CD4-positive, alpha-beta T cell (primary cell): ENCODE measurements at places on chromosomes 12 and 14.
A peak's percentile ranks its signal among the peaks of the same experiment; 100 is the strongest.

DNA sequence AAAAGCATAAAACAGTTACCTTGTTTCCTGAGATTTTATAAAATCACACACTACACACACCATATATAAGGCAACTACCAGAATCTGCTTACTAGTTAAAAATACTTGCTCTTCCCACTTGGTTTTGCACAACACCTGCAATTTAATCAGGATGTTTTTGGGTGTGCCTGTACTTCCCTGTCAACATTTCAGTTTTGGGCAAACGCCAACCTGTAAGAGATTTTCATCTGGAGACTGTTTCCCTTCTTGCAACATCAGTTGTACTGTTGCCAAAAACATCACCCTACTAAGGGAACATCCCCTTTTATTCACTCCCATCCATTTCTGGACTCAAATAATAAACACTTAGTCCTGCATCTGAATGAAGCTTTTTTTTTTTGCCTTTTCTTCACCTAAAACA lies 172.3 kb downstream of the DUSP6 start:
- no peak for DNase-seq

GRCh38 chr14:73851000-73851399 lies 631 bp upstream of the PTGR2 start:
- DNase-seq = no peak

DNA sequence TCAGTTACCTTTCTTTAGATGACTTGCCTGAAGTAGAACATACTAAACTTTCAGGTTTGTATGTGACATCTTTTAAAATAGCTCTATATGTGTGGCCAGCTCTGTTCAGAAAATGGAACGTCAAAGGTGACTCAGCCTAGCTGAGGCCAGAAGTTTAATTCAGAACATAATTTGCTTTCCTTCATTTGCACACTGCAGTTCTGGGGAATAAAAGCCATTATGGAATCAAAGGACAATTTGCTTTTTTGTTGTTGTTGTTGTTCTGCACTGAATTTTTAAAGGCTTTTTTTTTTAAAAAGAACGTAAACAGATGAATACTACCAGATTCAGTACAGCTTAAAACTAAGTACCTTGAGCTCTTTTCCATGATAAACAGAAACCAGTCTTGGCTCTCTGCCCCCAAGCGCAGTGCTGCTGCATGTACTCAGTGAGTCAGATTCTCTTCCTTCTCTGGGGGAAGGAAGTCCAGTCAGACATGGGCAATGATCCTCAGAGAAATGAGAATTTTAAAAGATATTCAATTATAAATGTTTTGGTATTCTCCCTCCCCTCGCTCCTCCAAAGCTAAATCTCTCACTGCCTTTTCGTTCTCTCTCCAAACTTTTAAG lies 644.2 kb downstream of the NOVA1 start:
- DNase-seq = no peak

DNA sequence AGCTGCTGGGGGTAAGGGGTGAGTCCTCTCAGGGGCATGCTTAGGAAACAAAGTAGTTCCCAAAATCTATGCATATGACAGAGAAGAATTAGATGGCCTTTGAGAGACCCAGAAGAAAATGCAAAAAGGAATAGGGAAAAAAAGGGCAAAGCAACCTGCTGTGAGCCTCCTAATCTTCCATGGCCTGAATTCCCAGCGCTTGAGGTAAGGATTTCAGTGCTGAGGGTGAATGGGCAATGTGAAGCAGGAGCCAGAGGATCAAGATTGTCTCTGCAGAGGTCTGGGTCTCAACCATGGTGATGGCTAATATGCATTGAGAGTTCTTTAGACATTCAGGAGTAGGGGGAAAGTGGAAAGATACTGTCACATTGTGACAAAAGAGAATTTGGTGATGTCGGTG lies 31.5 kb downstream of the GPR65 start:
- no peak for DNase-seq

GRCh38 chr14:89013698-89014568 lies 189.5 kb downstream of the TTC8 start:
- DNase-seq = no peak

DNA sequence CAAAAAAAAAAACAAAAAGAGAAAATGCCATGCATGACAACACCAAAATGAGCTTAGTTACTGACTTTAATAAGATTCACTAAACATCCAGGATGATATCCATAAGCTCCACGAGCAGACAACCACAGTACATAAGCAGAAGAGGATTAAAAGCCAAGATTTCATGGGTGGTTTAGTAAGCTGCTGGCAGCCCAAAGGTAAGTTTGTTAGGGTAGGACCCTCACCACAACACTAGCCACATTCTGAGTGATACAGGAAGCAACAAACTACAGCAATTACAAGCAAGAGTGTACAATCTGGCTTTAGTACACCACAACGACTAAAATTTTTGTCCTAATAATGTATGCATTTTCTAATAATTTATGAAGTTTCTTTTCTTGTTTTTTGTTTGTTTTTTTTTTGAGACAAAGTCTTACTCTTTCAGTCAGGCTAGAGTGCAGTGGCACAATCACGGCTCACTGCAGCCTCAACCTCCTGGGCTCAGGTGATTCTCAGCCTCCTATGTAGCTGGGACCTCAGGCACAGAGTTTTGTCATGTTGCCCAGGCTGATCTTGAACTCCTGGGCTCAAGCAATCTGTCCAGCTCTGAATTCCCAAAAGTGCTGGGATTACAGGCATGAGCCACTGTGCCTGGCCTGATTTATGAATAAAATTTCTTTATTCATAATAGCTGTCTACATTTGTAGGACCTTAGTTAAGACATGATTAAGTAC lies 221.4 kb downstream of the MED13L start:
- no peak for DNase-seq

GRCh38 chr14:31578792-31579501 lies 17.7 kb downstream of the NUBPL start:
- no peak for DNase-seq

DNA sequence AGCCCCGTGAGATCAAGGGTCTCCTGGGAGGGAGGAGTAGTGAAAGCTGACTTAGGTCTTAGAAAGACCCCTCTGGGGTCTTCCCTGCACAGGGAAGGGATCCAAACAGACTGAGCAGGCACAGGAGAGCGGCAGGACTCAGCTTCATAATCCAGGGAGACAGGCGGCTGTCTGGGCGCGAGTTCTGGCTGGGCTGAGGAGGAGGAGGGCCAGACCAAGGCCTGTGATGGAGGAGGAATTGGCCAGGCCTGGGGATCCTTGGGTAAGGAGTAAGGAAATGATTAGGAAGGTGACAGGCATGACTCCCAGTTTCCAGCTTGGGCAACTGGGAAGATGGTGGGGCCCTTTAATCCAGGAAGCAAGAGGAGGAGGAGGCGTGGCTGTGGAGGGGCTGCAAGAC lies 93.1 kb downstream of the DICER1 start:
- DNase-seq = no peak

DNA sequence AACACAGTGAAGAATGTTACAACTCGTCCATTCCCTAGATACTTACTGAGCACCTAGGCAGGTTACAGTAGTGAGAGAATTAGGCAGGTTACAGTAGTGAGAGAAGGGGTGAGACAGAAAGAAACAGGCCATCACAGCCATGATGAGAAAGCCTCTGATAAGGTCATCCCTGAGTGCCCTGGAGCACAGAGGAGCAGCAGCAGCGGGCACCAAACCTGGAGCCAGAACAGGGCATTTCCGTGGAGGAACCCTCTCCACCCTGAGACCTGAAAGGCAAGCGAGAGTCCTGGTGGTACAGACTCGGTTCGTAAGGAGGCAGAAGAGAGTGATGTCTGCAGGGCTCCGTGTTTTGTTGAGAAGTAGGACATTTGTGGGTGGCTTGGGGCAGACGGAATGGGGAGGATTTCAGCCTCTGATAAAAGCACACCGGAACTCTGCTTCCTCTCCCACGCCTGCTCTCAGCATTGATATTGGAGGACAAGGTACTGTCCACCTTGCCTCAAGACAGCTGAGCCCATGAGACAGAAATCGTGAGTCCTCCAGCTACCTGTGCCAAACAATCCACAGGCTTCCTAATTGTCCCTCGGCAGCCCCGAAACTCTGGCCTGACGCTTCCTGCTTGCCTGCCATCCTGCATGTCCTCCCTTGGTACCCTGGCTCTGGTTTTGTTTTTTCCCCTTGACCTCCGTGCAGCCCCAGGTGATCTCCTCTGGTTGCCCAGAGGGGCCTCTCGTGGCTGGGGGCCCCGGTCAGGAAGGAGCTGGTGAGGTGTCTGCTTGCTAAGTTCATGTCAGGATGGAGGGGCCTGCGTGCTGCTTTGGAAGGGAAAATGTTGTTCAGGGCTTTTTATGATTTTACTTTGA lies 136.1 kb downstream of the GCH1 start:
- no peak for DNase-seq

DNA sequence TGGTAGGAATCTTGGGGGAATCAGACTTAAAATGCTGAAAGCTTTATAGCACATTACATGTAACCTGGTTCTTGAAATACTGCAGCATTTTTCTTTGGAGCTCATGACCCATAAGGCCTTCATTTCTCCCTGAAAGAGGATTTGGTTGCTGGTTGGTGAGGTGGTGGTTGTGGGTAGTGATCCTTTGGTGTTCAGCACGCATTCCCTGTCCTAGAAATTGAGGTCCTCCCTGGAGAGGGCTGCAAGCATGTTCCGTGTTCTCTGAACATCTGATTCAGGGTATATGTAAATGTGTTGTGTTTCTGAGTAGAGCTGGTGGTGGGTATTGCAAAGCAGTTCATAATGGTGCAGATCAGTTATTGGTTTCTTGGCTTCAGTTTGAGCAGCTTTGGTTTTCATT lies 2.0 kb downstream of the SCN8A start:
- DNase-seq = no peak

DNA sequence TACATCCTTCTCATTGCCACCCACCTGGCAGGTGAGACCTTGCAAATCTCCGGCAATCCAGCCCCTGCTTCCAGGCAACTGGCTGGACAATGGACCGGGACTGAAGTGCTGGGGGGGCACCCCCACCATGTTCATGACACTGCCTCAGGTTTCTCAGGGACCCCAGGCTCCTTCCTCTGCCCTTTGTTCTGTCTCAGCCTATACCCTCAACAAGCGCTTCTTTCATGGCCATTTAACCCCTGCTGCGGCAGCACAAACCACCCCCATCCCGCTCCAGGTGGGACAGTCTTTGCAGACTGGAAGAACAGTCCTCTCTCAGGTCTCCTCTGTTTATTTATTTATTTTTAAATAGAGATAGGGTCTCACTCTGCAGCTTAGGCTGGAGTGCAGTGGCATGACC lies 7.6 kb downstream of the ISM2 start:
- no peak for DNase-seq

GRCh38 chr14:75277008-75277814 lies 1.4 kb upstream of the FOS start:
- peak; percentile 71 for DNase-seq

- peak; percentile 78 for DNase-seq
Observed at GRCh38 chr12:89225401-89225800, 126.9 kb downstream of the DUSP6 start.

GRCh38 chr12:121713257-121713777 lies 765 bp downstream of the TMEM120B start:
- no peak for DNase-seq

- DNase-seq = no peak
Observed at GRCh38 chr12:112236386-112236785, 111.0 kb downstream of the TRAFD1 start.

GRCh38 chr12:105280966-105281693 lies 45.2 kb upstream of the APPL2 start:
- DNase-seq = no peak

DNA sequence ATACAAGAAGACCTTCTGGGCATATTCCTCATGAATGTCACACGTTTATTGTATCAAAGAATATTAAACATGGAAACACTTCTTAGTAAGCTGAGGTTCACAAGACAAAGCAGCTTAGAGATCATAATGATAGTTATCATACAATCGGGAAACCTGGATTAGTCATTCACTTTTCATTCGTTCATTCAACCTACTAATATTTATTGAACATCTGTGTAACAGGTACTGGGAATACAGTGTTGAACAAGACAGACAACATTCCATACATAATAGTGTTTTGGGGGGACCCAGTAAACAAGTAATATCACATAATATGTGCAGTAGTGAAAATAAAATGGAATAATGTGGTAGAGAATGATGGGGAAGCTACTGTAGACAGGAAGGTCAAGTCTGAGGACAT lies 100.6 kb upstream of the GRIP1 start:
- DNase-seq = no peak

DNA sequence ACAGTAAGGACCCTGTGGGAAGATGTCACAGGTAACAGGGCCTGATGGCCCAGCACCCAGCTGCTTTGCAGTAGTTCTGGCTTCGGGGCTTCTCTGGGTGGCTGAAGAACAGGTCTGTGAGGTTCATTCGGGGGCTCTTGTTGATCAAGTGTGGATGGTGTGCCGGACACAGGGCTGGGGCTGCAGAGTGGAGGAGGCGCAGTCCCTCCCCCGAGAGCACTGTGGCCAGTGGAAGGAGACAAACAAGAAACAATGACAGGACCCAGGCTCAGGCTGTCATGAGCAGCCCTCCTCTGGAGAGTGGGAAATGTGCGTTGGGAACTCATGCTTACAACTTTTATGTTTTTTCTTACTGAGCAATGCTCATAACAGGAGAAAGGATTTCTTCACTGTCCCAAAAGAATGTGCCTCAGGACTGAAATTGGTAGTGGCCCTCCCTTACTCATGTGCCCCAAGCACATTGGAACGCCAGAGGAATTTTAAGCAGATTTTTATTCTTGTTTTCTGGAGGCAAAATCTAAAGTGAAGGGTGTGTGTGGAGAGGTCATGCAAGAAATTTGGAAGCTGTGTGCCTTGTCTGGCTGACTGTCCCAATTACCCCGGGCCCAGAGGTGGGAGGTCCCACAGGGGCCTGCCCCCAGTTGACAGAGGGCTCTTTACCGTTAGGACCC lies 233.8 kb downstream of the CACNA1C start:
- DNase-seq = no peak

GRCh38 chr14:80713076-80713850 lies 228.3 kb downstream of the CEP128 start:
- DNase-seq = no peak

- DNase-seq = no peak
Observed at GRCh38 chr14:99752486-99753121, 40.6 kb upstream of the EML1 start.

DNA sequence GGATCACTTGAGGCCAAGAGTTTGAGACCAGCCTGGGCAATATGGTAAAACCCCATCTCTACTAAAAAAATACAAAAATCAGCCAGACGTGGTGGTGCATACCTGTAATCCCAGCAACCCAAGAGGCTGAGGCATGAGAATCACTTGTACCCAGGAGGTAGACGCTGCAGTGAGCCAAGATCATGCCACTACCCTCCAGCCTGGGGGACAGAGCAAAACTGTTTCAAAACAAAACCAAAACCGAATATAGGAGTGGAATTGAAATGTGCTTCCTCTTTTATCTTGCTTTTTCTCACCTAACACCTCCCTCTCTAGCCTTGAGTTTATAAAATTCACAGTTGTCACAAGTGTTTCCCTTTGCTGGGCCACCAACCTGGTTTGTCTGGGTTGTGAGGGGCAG lies 181.9 kb downstream of the PAH start:
- no peak for DNase-seq

DNA sequence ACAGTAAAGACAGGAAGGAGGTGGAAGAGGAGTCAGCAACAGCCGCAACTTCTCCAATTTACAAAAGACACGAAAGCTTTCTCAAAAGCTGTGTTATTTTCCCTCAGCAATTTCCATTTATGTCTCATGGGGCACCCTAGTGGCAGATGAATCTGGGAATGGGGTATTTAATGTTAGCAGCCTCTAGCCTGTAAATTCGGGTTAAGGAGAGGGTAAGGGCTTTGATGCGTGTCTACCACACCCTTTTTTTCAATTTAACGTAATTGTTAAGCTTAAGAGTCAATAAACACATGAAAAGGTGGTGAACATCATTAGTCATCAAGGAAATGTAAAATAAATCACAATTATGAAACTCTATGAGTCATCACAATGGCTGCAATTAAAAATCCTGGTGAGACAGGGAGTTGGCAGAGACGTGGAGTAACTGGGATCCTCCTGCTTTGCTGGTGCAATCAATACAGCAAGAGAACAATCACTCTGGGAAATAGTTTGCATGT lies 986.4 kb downstream of the AACS start:
- DNase-seq = no peak
